Activated CD4-positive, alpha-beta T cell treated with anti-CD3 and anti-CD28 coated beads, Interleukin-2, amount 10 ng/mL, durations not matched to agents 24 days and 14 days (primary cell): ENCODE measurements at places on chromosomes 7 and 10. TPM values are rescaled to one million over a fixed set of nuclear protein-coding genes. Genes with fewer than 3 reads are reported as not detected.

Gene SEMA3D
- 0.47 and 0.64 TPM in 2 replicates for total RNA-seq

Gene NODAL
- total RNA-seq: not detected in 2 replicates

Gene CNPY1
- not detected in 2 replicates for total RNA-seq

DNA sequence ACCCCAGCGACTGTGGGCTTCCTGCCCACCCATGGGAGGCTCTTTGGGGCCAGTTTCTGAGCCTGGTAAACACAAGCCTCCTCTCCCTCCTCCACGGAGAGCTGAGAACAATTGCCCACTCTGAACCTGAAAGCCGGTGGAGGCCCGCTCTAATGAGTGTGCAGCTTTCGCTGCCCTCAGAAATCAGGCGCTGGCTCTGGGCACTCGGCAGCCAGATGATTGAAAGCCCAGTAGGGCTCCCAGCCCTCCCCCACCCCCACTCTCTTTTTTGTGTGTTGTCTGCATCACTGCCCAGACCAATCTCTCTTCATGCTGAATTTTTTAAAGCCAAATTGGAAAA lies 438.9 kb downstream of the RPS24 start:
- H3K27me3 ChIP-seq: no peaks in the 10 kb centered on the region
- DNase-seq: no peak
- H3K4me3 ChIP-seq: no peak overlapping the region
- no peaks in the 10 kb centered on the region for H3K36me3 ChIP-seq
- H3K27ac ChIP-seq: no peak overlapping the region
- H3K4me1 ChIP-seq: no peaks in the 10 kb centered on the region

- peak; percentile 67 for DNase-seq
- no peak overlapping the region for H3K27ac ChIP-seq
- H3K4me1 ChIP-seq: peaks cover 9% of the 10 kb centered on the region
Observed at GRCh38 chr10:84156768-84157167, 16.8 kb upstream of the GPR15LG start.
